Caki2 (cell line): ENCODE measurements at places on chromosomes 12 and 14.

GRCh38 chr12:109758426-109759420 lies 45.1 kb downstream of the FAM222A start:
- no peak for DNase-seq

GRCh38 chr14:46686652-46687051 lies 35.1 kb upstream of the RPL10L start:
- no peak for DNase-seq

- no peak for DNase-seq
Observed at GRCh38 chr14:24938593-24938992, 111.4 kb downstream of the STXBP6 start.

- no peak for DNase-seq
Observed at GRCh38 chr12:92943482-92944250, 14.6 kb upstream of the EEA1 start.

GRCh38 chr14:92280554-92281262 lies 42.3 kb upstream of the SLC24A4 start:
- DNase-seq, result no peak

DNA sequence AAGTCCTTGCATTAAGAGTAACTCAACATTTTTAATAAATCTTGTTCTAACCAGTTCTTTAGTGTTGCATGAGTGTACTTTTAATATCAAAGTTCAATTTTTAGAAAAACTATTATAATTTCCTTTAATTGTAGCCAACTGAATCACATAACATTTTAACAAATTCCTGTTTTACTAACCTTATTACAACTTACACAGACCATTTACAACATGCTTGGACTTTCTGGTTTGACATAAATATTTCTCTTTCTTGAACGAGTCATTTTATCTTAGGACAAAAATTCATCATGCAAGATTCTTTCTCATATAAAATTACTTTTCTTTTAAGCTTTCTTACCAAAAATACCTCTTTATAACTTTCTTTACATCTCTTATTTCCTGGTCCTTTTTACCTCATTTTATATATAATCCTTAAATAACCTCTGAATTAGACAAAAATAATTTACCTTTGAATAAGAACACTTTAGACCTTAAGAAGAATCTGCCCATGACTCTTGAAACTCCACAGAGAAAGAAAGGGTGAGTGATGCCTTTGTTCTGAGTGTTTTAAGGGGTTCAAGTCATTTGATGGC lies 3.9 kb downstream of the SLCO1A2 start:
- peak; percentile 11 for DNase-seq

DNA sequence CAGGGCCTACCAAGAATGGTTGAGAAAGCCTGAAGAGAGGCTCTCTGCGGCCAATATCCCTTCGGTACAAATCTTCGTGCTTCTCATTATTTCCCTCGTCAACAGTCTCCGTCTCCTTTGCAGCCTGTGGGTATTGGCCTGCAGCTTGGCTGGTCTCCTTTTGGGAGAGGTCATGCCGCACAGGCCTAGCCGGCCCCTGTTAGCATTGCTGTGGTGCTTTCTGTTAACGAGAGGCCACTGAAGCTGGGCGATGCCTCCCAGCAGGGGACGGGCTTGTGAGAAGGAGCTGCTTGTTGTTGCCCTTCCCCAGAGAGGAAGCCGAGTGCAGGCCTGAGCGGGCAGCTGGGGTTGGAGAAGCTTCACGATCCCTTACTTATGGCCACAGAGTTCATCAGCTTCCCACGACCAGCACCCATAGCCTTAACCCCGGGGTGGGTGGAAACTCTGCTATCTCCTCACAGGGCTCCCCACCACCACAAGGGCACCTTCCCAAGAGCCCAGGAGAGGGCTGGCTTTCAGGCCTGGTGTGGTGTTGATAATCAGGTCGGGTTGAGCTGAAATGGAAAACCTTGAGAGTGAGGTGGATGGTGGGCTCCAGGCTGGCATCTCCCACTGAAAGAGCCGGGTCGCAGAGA lies 228.6 kb downstream of the ZFP36L1 start:
- no peak for DNase-seq

DNA sequence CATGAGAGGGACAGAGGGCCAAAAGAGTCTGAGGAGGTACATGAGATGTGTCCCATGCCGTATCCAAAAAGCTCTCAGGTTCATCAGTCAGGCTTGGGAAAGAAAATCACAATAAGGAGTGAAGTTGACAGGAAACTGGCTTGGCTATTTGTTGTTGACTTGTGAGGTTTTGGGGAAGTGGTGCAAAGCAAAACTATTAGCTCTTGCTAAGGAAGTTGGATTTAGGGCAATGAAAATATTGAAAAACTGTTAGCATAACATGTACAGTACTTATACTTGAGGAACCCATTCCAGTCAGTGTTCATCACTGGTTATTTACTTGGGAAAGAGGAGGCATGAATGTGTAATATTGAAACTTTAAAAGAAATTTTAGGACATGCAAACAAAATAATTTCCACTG lies 145.9 kb downstream of the DUSP6 start:
- DNase-seq, result no peak

DNA sequence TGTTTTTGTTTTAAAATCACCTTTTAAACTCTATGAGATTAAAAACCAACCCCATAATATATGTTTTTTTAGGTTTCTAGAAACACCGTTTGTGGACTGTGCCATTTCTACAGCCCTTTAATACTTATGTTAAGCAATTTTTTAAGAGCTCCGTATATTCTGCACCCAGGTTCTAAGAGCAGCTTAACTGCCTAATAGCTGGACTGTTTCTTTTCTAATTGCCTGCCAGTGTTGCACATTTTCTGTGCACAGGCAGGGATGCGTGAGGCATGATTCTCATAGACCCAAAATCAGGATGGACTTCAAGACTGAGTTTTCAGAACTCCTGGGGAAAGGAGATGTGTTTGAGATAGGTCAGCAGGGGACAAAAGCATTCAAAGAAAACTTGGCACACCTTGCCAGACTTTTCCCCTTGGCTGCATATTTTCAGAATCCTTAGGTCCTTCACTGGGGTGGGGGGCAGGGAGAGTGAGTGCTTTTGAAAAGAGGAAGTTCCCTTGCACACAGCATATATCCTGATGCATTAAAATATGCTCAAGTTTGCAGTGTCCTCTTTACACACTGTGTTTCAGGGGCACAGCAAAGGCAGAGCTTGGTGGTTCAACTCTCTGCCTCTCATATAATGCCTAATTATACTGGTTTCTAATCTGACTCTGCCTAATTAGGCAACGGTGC lies 27.9 kb downstream of the TMEM30B start:
- DNase-seq, result no peak

DNA sequence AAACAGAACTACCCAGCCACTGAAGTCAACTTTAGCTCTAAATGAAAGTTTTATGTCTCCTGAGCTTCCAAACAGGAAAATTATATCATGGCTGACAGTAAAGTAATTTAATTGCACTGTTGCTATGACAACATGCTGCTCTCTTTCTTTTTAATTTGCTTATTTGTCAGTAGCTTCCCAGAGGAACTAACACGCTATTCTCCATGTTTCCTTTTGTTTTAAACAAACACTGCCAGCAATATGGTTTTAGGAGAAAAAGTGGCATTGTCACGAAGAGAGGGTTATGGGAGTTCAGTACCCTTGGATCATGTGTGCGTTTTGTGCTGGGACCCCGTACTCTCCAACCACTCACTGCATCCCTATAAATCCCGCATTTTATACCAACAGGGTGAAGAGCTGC lies 1.9 kb downstream of the FOXN3 start:
- DNase-seq, result no peak
